CMK (cell line): ENCODE measurements at places on chromosomes 2 and 18.

- DNase-seq = no peak
Measured at GRCh38 chr2:215879977-215880940, 133.1 kb downstream of the MREG start.

DNA sequence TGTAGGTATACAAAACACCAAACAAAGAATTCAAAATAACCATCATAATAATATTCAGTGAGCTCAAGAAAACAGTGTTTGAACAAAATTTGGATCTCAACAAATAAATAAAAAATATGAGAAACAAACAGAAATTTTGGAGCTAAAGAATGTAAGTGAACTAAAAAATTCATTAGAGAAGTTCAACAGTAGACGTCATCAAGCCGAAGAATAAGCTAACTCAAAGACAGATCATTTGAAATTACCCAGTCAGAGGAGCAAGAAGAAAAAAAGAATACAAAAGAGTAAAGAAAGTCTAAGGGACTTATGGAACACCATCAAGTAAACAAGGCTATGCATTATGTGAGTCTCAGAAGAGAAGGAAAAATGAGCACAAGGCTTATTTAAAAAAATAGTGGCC, 16.6 kb upstream of the SPP2 start:
- no peak for DNase-seq

GRCh38 chr18:68267583-68267982, 447.3 kb downstream of the TMX3 start:
- no peak for DNase-seq

DNA sequence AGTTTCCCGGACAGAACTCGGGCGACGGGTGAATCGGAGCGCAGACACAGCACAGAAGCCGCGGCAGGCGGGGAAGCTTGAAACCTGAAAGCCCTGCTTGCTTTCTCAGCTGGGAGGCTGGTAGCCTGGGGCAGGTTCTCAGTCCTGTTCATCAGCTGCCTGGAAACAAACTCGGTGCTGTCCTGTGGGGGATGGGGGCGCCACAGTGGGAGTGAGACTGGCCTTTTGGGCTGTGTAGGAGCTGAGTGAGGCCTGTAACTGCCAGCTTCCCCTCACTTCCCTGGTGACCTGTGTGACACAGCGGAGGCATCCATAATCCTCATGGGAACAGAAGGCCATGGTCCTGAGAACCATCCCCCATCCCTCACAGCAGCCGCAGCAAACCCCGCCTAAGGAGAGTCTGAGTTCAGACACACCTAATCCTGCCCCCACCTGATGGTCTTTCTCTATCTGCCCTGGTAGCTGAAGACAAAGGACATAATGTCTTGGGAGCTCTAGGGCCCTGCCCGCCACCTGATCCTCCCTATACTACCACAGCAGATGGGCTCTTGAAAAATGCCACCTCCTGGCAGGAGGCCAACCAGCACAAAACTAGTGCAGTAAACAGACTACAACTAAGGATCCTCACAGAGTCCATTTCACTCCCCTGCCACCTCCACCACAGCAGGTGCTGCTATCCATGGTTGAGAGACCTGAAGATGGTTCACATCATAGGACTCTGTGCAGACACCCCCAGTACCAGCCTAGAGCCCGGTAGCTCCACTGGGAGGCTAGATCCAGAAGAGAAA, 52.7 kb upstream of the LDLRAD4 start:
- no peak for DNase-seq

DNA sequence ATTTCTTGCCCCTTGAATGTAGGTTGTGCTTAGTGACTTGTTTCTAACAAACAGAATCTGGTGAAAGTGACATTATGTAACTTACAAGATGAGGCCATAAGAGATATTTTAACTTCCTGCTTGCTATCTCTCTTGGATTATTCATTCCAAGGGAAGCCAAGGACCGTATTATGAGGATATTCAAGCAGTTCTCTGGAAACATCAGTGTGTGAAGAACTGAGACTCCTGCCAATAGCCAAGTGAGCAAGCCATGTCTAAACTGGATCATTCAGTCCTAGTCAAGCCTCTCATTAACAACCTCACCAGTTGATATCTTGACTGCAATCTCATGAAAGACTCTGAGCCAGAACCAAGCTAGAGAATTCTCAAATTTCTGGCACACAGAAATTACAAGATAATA, 765.1 kb upstream of the SLC8A1 start:
- no peak for DNase-seq

DNA sequence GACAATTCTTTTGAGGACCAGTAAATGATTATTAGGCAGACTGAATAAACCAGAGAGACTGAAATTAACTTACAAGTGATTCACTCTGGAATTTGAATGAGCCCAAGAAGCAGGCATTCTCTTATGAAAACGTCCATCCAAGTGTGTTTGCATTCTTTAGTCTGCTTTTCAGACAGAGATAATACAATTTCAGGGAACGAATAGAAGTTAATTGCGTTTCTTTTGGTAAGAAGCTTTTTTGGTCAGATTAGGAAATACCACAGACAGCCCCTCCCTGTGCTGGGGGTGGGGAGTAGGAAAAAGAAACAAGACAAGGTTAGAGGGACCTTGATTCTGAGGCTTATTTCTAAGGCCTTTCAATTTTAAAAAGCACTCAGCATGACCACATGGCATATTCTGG, 874.4 kb downstream of the SUCLG1 start:
- no peak for DNase-seq

GRCh38 chr18:50748243-50749229, 71.3 kb downstream of the MRO start:
- no peak for DNase-seq

- DNase-seq = no peak
Measured at GRCh38 chr18:5973099-5973498, 77.8 kb upstream of the TMEM200C start.

GRCh38 chr2:48525269-48525943, 4.5 kb upstream of the STON1 start:
- DNase-seq = no peak

DNA sequence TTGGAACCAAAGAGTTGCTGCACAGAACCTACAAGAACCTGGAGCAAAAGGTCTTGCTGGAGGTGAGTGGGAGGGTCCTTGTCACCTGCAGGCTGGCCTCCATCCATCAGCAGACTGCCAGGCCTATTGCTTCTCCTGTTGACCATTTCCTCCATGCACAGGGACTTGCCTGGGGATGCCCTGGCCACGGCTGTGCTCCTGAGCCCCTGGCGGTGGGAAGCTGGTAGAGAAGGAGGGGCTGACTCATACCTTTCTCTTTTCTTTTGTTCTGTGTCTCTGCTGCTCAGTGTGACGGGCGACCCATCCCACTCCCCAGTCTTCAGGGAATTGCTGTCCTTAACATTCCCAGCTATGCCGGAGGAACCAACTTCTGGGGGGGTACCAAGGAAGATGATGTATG, 102.6 kb downstream of the DGKD start:
- DNase-seq = no peak

DNA sequence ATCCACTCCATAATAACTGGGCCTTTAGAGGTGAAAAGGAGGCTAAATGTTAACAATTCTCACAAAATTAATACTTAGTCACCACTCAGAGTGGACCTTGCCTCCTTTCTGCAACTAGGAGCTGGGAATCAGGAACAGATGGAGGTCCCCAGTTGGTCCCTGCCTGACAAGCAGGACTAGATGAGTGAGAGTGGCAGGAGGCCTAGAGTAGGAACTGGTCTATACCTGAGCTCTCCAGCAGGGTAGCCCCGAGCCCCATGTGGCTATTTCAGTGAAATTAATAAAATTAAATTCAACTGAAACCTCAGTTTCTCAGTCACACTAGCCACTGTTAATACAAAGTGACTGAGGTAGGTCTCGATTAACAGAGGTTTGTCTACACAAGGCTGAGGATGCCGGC, 150.5 kb downstream of the MYO5B start:
- no peak for DNase-seq

- DNase-seq = no peak
Measured at GRCh38 chr2:241201445-241202267, 13.2 kb downstream of the ANO7 start.

DNA sequence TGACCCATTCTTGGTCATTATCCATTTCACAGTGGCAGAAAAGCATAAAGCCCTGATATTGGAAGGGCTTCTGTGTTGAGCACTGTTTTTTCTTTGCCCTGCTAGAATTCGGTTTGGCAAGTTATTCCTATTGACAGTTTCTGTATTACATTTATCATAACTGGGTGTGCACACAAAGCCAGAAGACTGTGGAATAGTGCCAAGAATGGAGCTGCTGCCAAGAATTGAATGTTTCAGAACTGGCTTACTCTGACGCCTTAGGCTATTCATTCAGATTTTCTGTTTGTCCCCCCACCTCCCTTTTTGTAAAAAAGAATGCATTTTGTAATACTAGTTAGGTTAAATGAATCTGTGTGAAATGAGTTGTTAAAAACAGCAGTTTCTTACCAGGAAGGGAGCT, 12.7 kb downstream of the KDM3A start:
- DNase-seq = no peak

GRCh38 chr2:231245249-231246094, 47.0 kb downstream of the ARMC9 start:
- no peak for DNase-seq

DNA sequence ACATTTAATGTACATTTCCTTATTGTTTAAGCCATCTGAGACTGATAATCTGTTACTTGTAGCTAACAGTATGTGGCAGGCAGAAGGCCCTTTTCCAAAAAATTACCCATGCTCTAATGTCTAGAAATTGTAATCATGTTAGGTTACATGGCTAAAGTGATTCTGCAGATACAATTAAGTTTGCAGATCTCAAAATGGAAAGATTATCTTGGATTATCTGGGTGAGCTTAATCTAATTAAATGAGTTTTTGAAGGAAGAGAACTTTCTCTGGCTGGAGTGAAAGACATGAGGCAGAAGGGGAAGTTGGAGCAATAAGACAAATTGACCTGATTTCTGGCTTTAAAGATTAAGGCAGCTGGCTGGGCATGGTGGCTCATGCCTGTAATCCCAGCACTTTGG, 76.3 kb downstream of the MBD2 start:
- no peak for DNase-seq

- DNase-seq = no peak
Measured at GRCh38 chr2:26636935-26637334, 4.2 kb downstream of the CIB4 start.

DNA sequence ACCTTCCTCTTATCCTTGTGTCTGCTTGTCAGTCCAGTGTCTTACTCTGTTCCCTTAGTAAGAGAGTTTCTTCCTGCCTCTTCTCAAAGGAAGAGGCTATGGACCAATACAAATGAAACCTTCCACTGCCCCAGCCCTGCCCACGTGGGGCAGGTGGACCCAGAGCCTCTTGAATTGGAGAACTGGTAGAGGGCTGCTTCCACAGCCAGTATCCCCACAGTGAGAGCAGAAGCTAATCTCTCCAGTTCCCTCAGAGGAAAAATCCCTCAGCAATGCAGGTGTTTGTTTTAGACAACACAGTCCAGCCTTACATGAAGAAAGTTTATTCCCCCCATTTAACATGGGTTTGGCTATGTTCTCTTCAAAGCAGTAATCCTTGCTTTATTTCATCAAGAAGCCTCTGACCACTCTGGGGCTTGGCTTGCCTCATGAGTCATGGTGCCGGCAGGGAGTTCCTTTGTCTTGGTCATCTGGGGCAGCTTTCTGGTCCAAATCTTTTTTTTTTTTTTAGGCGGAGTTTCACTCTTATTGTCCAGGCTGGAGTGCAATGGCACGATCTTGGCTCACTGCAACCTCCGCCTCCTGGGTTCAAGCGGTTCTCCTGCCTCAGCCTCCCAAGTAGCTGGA, 6.5 kb upstream of the CYBRD1 start:
- DNase-seq = no peak

DNA sequence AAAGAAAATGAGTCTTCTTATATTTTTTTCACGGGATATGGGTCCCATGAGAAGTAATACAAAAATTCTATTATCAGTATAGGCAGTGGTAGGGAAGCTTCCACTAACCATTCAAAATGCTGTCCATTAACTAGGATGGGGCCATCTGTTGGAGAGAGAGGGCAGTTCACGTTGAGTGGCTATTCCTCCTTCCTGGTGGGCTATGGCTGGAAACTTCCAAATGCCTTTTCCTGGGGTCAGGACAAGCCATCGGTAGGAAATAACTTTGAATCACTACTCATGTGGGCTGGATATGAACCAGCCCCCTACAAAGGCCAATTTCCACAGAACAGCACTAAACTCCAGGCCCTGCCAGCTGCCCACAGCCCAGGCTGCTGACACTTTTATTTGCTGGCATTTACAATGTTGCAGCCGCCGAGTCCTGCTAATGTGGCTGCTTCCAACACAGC, 156.1 kb upstream of the HNRNPA3 start:
- DNase-seq = no peak

- no peak for DNase-seq
Measured at GRCh38 chr2:215921895-215922294, 91.5 kb downstream of the MREG start.

DNA sequence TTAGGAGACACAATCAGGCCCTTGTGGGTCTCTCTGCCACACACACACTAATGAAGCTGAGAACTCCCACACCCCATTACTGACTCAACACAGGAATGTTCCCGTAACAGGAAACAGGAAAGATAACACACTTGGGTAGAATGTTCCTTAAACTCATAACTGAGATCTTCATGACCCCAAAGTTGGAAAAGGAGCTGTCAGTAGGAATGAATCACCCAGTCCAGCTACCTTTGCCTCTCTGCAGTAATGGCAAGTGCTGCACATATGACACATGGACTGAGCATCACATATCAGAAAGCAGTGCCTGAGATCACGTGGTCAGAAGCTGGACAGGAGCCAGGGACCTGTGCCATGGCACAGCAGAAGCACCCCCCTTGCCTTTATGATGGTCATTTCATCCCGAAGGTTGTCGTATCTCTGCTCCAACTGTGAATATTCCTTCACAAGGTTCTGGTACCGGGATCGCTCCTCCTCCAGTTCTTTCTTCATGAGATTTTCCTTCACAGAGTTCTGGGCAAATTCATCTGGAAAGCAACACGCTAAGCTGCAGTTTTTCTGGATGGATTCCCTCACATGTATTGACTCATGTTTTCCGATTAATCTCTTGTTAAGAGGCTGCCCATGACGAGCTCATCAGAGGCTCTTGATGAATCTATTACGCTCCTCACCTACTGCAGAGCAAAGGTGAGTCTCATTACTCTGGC, 65.4 kb upstream of the ACAA2 start:
- no peak for DNase-seq

DNA sequence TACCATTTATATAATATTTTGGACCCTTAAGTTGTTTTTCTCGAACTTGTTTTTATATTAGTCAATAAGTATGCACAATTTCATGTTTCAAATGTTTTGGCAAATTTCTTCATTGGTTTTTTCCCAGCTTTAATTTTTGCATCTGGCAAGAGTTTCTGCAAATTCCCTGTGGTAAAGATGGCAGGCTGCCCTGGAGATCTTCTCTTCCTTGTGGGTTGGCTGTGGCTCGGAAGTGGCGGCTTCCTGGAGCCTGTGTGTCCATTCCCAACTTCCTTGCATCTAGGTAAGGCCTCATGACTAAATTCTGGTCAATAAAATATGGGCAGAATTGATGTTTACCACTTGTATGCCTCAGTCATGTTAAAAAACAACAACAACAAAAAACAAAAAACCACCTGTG, 818.6 kb downstream of the EPHA4 start:
- no peak for DNase-seq

DNA sequence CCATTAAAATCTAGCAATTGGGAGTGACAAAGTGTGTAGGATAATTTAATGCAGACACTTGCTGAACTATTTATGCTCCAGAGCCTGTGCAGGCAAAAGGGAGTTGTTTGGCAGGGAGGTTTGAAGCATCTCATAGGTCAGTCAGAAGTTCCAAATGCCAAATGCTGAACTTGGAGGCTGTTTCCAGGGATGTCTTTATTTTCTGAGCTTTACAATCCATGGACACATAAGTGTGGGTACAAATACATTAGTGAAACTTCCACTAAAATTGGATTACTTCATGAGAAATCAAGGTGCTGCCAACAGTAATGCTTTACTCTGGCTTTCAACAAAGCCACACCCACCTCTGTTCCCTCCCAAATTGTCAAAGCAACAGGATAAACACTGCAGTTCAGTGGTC, 422.1 kb upstream of the SETBP1 start:
- DNase-seq = no peak
